ENCODE measurements at places on chromosomes 5 and 9. TPM values are rescaled to one million over a fixed set of nuclear protein-coding genes. Genes with fewer than 3 reads are reported as not detected.
A peak's percentile ranks its signal among the peaks of the same experiment; 100 is the strongest.

Gene LCN9
- not detected for total RNA-seq

- DNase-seq = no peak
Measured at GRCh38 chr5:179780362-179780761, 13.4 kb upstream of the LTC4S start.

Gene OR1J2
- 0.42 TPM for total RNA-seq

DNA sequence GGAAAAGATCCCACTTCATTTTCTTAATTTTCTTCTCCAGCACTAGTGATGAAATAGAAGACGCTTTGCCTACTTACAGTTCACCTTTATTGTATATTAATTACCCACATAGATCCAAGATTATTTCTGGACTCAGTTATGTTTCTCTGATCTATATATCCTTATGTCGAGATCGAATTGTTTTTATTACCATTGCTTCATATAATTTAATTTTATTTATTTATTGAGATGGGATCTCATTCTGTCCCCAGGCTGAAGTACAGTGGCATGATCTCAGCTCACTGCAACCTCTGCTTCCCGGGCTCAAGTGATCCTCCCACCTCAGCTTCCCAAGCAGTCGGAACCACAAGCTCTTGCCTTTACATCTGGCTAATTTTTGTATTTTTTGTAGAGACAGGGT, 121.3 kb downstream of the UGCG start:
- DNase-seq = no peak

DNA sequence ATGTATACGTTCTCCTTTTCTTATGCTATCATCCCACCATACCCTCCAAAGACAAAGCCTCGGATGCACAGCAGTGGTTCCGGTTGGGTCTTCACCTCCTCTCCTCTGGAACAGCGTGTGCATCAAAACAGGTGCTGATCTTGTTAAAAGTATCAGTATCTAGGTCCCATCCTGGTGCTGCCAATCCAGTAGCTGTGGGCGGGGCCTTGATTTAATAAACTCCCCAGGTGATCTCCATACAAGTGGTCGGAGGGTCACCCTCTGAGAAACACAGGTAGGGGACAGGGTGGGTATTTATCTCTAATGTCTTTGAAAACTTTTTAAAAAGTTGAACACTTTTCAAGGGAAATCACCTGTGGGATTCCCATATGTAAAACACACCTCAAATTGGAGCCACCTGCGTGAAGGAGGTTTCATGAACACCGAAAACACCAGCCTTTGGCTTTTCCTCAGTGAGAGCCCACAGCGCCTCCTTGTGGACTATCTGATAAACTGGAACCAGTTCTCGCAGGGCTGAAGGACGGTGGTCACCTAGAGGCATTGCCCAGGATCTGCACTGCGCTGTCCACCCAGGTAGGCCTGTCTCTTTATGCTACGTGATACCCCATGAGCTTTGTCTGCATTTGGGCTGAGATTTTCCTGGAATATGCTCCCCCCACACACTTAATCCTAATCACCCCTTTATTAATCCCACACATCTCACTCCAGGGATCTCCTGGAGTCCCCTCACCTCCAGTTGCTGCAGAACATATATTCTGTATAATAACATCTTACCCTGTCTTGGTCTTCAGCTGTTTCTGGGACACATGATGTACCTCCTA, 80.5 kb upstream of the EPB41L4B start:
- DNase-seq = no peak

- peak; percentile 76 for DNase-seq
Measured at GRCh38 chr5:139104577-139105276, 93.4 kb downstream of the SIL1 start.

DNA sequence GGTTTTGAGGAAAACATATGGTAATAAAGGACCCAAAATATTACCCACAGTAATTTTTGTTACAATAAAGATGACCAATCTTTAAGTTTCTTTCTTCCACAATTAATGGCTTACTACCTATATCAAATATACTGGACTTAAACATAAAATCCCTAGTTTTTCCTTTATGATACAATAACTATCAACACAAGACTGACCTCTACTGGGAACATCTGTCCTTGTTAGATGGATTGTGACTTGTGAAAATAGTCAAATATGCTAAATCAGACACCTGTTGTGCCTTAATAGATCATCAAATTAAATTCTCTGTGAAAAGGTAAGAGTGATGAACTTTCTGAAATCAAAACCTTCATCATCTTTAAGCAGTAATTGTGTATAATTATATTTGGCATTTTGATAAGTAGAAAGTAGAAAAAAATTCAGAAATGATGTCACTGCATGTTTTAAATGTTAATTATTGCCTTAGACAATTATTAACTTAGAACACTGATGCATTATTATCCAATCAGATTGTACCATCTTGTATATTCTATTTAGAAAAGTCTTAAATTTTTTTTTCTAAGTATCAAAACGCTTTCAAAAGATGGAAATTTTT, 113.6 kb downstream of the DEPDC1B start:
- no peak for DNase-seq

DNA sequence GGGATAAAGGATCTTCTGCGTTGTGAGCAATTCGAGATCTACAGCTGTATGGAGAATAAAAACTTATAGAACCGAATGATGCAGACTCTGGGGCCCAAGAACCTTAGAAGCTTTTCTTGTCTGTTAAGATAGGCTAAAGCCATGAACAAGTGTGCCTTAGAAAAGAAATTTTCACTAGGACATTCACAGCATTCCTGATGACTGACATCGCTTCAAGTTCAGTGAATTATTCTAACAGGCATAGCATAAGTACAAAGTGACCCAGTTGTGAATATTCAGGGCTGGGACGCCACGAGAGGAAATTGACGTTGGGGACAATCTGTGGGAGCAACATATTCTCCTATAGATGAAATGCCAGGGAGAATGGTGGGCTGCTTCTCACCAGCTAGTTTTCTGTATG, 32.0 kb upstream of the PANK3 start:
- DNase-seq = no peak

DNA sequence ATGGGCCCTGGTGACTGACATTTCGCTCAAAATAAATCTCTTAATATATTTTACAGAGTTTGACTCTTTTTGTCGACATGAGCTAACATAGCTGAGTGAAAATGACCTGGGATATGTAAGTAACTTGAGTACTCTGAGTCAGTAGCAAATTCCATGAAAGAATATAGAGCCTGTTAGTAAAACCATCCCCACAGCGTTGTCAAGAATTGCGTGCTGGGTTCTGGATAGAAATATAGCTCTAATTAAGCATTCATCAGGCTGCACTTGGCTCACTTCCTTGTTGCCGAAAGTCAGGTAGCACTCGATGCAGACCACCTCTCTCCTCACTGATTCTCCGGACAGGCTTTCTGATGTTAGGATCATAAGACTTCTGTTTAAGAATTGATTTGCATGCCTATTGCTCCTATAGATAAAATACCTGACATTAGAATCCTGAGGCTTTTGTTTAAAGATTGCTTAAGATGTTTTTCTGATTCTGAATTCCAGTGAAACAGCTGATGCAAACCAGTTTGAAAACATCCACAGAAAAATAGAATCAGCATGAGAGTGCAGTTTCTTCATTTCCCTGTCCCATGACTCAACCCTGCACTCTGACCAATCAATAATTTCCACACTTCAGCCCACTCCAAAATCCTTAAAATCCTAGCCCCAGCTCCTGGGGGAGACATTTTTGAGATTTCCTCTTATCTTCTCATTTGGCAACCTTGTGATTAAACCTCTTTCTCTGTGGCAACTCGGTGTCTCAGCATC, 310.6 kb downstream of the DIRAS2 start:
- no peak for DNase-seq

DNA sequence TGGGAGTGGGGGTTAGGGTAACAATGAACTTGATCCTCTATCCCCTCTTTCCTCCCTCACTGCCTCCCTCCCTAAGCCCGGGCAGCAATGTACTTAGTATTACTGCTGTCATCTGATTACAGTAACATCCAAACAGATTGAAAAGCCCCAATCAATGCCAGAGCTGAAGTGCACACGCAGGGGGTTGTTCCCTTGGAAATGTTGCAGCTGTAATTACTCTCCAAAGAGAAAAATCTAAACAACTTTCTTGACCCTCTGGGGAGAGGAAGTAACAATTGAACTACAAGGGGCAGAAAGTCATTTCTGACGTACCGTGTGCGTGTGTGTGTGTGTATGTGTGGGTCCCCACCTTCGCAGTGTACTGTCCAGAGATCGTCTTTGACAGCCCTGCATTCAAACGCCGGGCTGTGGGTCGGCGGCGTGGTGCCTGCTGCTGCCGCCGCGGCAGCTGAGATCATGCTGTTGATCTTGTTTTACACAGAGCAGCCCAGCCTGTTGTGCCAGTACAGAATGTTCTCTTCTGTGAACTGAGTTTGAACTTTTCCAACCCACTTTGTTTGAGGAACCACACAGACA, 66.0 kb upstream of the KLF9 start:
- DNase-seq = peak; percentile 83

DNA sequence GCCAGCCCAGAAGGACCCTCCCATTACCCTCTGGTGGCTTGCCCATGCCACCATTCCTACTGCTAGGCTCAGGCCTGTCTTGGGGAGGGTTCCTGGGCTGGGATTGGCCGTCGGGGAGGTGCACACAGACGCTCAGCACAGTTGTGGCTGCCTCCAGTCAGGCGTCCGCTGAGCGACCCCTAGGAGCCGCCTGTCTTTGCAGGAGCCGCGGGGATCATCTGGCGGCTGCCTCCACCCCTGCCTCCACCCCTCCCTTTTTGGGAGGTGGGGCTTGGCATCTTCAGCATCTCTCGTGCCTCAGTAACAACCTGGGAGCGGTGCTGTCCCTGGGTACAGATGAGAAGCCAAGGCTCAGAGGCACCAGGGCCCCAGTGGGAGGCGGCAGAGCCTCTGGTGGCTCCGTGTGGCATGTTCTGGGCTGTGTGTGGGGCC, 39.6 kb downstream of the RXRA start:
- peak; percentile 79 for DNase-seq

- DNase-seq = no peak
Measured at GRCh38 chr5:14685757-14686156, 21.2 kb downstream of the OTULIN start.

- DNase-seq = no peak
Measured at GRCh38 chr5:39765366-39765765, 340.6 kb upstream of the DAB2 start.

DNA sequence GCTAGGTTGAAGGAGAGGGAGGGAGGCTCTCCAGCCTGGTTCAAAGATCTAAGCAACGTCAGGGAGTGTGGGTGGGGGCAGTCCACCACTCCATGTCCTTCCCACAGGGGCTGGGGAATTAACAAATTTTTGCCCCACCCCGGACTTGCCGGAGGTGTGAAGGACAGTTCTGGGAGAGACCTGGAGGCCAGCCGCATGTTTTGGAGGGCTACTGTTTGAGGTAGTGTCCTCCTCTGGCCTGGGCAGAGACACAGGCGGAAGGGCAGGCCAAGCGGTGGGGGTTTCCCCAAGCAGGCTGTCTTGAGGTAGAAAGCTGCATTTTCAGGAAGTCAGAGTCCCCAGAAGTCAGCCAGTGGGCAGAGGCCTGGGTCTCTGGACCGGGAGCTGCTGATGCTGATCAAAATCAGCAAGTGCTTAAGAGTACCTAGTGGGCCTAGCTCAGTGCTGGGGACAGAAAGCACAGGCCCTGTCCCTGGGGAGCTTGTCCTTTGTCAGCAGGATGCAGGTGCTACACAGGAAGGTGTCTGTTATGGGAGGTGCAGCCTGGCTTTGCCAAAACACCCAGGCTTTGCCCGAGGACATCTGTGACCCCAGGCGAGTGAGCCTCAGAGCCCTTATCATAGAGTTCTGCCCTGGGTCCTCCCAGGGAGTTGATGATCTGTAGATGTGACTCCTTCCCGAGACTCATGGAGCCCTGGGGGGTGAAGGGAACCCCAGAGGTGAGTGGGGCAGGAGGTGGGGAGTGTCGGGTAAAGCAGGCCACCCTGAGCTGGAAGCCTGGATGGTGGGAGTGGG, 18.5 kb downstream of the JADE2 start:
- DNase-seq = no peak

GRCh38 chr9:136582977-136583735, 37.3 kb upstream of the NOTCH1 start:
- DNase-seq = no peak

- no peak for DNase-seq
Measured at GRCh38 chr9:28234133-28234893, 661.0 kb upstream of the C9orf72 start.

DNA sequence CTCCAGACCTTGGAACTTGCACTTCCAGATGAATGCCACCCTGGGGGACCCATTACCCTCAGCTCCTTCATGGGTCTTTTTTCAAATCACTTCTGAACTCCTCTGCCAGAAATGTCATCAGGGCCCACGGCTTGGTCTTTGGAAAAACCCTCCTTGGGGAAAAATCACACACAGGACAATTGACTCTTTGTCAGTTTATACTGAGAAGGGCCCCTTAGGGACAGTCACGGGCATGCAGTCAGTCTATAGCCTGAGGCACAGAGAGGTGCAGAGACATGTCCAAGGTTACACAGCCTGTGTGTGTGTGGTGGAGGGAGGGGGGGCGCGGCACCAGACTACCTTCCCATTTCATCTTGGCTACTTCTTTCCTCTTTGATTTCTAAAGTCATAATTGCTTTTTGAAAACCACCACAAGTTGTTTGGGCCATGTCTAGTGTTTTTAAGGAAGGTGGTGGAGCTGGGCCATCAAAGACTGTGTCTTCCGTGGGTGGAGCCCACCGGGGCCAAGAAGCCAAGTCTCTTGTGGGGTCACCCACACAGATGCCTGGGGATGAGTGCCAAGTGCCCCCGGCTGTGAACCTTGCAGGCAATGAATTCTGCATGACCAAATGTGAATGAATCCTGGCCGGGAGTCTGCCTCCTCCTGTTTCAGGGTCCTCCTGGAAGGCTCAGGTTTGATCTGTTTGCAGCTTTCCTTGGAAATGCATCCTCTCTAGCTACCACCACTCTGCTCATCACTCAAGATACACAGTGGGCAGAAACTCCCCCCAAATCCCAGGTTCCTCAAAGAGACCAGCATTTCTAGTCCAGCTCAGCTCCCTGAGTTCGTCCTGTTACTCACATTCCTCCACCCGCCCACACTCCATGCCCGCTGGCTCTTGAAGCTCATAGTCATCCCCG, 200.1 kb upstream of the TBC1D2 start:
- DNase-seq = no peak

Gene SIT1
- total RNA-seq = 0.52 TPM

DNA sequence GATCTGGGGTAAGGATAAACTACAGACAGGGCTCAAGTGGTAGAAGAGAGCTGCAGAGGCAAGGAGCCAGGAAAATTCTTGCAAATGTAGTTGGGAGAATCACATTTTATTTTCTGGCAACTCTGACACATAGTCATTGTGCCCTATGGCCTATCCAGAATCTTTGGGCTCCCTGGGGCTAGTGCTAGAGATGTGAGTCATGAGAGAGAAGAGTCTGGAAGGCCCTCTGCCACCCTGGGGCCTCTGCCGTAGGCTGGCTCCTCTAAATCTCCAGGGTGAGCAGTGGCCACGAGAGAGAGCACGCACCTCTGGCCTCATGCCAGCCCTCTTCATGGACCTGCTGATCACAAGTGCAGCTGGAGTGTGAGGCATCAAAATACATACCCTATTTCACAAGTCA, 74.3 kb upstream of the SSBP2 start:
- no peak for DNase-seq

Measured in ureter (tissue), 1 donor.